NCI-H187 treated with DMSO at 0.1 percent for 48 hours (cell line): ENCODE measurements at places on chromosomes 16 and 17.

DNA sequence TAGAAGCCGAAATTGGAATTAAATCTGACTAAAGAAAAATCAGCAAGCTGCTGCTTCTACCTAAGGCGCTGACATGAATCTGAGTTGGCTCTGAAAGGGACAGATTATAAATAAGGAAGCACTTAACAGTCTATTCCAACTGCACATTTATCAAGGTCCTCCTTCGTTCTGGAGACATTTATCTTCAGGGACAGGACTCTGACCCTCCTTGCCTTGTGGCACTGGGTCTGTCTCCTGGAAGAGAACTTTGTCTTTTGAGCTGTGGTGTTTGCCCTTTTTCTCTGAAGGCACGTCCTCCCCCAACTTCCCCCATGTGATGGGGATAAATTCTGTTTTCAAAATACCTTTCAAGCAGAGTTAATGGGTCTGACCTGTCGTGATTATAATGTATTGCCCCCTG lies 47.0 kb upstream of the MARCHF10 start:
- DNase-seq = no peak

- DNase-seq = no peak
These were observed 4.4 kb downstream of the SHBG start for GRCh38 chr17:7634384-7634783.

DNA sequence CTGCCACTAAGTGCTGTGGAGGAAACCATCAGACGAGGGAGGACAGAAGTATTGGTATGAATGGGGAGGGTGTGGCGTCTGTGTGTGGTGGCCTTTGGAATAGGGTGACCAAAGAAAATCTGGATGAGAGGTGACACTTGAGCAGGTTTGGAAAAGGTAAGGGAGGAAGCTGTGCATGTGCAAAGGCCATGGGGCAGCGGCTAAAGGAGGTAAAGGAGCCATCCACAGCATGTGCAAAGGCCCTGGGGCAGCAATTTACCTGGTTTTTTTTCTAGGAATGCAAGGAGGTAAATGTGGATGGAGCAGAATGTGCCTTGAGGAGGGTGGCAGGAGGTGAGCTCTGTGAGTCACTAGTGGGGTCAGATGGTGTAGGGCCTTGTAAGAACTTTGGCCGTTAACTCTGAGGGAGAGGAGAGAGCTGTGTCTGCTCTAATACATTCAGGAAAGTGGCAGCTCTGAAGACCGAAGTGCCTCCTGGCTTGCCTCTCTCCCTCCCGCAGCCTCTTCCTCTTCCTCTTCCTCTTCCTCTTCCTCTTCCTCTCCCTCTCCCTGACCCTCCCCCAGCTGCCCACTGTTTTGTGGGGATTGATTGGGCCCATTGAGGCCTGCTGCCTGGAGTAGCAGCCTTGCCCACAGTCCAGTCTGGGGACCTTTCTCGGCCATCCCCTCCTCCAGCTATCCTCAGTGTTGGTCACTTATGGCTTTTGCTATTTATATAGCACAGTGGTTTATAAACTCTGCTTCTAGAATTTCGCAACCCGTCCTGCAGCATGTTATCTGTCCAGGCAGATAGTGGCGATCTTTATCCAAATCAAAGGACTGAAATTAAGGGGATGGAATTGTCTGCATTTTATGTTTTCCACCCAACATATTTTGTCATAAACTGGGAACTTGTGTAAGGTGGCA lies 38.7 kb downstream of the CMIP start:
- no peak for DNase-seq

DNA sequence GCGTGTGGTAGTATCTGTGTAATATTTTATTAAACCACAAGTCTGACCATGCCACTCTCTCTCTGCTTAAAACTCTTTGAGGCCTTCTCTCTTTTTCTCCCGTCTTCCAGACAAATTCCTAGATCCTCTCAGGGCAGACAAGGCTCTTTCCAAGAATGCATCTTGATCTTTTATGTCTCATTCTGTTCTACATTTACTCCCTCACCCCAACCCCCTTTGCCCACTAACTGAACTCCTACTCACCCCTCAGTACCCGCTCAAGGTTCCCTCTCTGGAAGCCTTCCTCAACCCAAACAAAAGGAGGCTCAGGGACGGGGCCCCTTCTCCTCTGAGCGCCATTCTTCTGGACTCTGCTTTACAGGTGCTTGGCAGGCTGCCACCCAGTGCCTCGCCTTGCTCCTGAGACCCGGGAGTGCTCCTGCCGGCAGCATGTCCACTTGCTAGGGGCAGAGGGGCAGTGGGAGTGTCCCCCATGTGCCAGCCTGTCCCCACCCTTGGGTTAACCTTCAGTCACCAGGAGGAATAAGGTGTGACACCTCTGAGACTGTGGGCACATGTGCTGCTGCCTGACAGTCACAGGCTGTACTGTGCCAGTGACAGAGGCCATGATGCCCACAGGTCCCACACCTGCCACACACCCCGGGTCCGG lies 9.2 kb downstream of the SLC13A2 start:
- DNase-seq = no peak

GRCh38 chr17:77188084-77189066 lies 47.6 kb downstream of the SEC14L1 start:
- no peak for DNase-seq

DNA sequence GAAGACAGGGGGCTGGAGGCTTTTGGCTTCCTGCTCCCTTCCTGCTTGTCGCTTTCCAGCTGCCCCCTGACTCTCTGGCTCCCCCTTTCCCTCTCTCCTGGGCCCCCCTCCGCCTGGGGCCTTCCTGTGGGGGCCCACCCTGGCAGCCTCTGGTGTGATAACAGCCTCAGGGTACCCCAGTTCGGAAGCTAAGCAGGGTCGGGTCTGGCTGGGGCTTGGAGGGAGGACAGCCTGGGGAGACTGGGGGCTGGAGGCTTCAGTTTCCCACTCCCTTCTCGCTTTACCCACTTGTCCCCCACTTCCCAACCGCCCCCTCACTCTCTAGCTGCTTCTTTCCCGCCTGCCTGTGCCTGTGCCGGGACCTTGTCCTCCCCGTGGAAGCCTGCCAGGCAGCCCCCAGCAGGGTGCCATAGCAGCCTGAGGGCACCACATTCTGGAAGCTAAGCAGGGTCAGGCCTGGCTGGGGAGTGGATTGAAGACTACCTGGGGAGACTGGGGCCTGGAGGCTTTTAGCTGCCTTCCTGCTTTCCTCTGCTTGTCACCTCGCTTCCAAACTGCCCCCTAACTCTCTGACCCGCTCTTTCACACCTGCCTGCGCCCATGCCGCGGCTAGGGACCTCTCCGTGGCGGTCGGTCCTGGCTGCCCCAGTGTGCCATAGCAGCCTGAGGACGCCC lies 2275.5 kb downstream of the TP53TG3F start:
- DNase-seq = no peak

DNA sequence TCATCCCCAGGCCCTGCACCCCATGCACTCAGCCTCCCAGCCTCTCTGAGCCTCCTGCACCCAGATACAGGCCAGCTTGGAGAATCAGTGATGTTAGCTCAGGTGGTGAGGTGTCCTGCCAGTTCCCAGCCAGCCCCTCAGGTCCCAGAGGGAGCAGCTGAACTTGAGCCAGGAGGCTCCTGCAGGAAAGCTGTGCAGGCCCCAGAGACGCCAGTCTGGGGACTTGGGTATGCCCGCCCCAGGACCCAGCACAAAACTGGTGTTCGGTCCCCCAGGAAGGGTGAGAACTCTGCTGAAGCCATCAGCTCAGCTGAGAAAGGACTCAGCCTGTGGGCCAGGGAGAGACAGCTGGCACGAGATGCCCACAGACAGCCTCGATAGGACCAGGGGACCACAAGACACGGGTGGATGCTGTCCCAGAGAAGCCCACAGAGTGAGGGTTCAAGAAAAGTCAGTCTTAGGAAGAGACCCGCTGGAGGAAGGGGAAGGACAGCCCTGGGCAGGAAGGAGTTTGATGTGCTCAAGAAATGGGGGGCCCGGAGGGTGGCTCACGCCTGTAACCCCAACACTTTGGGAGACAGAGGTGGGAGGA lies 11.0 kb downstream of the ENDOV start:
- DNase-seq = no peak

DNA sequence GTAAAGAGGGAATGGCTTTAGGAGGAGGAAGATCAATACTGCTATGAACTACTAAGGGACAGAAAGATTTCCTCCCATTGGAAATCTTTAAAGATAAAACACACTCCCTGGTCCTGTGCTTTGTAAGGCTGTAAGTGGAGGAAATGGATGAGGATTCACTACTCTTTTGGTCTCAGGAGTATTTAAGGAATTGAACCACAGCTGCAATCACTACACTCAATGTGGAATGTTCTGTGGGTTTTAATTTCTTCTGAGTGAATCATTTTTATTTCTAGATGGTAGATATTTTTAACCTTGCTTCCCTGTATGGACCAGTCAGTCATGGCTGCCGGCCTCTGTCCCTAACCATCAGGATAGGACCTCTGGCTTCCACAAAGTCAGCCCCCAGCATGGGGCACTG lies 65.6 kb downstream of the SDR42E1 start:
- DNase-seq = no peak

DNA sequence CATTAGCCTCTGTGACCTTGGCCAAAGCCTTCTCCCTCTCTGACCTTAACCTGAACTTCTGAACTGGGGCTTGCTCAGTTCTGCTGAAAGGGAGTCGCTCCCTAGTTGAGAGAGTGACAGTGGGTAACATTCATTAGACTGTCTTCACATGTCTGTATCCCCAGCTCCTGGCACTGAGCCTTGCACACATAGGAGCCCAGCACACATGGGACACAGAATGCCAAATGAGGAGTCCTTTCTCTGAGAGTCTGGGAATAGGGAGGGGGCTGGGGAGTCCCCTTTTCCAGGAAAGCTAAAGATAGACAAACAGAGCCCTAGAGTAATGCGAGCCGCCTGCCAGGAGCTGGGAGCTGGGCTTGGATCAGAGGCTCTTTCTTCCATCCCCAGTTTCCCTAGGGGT lies 2.5 kb downstream of the TAC4 start:
- DNase-seq = no peak

DNA sequence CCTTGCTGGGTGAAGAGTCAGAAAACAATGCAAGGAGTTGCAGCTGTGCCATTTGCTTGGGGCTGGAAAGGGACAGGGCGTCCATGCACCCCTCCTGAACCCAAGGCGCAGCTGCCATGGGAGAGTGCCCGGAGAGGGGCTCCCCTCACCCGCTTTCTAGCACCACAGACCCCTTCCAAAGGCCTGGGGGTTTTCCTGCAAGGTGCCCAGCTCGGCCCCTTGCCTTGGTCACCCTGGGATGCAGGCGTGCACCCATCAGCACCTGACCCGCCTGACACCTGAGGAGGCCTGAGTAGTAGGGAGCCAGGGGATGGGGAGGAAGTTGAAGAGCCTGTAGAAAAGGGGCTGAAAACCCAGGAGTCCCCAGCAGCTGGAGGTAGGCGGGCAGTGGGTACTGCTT lies 30.3 kb downstream of the TMEM186 start:
- no peak for DNase-seq

GRCh38 chr16:2447920-2448583 lies 11.9 kb upstream of the TEDC2 start:
- DNase-seq = no peak

DNA sequence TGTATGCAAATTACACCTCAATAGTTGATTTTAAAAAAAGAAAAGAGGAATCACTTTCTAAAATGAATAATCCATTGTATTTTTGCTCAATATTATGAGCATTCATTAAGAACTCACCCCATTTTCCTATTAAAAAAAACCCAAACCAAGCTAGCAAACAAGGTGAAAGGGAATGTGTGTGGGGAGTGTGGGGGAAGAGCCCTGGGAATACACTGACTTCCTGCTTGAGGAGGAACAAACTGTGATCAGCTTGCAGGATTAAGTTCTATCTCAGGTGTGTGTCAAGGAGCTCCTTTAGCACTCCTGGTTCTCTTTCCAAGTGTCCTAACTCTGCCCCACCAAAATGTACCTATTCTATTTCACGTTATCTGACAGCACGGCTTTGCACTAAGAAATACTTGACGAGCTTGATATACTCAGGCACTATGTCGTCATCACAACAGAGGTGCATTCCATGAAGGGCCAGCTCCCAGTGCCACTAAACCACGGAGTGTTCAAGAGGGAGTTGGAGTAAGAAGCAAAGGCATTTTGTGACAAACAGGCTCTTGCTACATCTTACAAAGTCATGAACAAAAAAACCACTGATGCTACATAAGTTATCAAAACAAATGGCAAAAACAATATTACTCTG lies 73.2 kb downstream of the MYH10 start:
- DNase-seq = no peak

- DNase-seq = no peak
These were observed 53.6 kb downstream of the C17orf67 start for GRCh38 chr17:56779898-56780777.

DNA sequence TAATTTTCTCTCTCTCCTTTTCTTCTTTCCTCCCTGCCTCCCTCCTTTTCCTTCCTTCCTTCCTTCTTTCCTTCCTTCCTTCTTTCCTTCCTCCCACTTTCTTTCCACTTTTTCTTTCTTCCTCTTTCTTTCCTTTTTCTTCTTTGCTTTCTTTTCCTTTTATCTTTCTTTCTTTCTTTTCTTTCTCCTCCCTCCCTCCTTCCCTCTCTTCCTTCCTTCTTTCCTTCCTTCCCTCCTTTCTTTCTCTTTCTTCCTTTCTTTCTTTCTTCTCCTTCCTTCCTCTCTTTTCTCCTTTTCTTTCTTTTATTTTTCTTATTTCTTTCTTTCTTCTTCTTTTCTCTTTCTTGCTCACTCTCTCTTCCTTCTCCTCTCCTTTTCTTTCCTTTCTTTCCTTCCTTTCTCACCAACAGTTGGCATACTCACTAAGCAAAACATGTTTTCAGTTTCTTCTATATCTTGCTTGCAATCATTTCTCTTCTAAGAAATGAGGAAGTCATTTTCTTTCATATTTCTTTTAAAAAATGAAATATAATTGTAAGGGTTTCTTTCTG lies 97.1 kb upstream of the MAF start:
- no peak for DNase-seq

DNA sequence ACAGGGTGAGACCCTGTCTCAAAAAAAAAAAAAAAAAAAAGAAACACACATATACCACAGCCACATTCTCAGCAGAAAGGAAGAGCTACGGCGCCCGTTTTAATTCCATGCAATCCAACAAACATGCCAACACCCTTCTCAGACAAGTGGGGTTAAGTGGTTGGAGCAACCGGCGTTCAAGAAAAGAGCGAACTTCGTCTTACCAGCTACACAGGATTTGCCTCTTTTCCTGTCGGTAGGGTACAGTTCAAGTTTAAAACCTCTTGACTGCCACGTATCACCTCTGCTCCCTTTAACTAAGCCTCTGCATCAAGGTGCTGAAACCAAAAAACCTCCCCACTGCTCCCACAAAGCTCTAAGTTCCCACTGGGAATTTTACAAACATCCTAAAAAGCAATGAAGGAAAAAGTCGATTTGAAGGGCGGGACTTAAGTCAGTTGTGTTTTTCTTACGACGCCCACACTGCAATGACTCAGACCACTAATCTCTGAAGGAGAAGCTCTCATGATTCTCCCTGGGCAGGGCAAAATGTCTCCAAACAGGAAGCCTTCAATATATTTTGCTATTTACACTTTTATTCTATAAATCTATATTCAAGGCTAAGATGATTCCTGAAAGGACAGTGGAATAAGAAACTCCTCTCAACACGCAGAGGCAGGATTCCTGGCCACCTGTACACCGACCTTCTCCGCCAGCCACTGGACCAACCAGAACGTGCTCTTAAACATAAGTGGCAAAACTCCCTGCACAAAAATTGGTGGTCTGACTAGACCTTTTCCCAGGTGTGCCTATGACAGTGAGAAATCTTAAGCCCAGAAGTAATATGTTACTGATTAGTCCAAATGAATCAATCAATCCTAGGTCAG lies 18.8 kb downstream of the SRP68 start:
- DNase-seq = no peak

- DNase-seq = no peak
These were observed 9.5 kb downstream of the HOXB4 start for GRCh38 chr17:48568499-48569239.

- no peak for DNase-seq
These were observed 32.0 kb downstream of the KSR1 start for GRCh38 chr17:27488231-27488630.

- DNase-seq = no peak
These were observed 26.0 kb downstream of the TK2 start for GRCh38 chr16:66523861-66524354.
